ENCODE measurements at places on chromosomes 11 and 22.

DNA sequence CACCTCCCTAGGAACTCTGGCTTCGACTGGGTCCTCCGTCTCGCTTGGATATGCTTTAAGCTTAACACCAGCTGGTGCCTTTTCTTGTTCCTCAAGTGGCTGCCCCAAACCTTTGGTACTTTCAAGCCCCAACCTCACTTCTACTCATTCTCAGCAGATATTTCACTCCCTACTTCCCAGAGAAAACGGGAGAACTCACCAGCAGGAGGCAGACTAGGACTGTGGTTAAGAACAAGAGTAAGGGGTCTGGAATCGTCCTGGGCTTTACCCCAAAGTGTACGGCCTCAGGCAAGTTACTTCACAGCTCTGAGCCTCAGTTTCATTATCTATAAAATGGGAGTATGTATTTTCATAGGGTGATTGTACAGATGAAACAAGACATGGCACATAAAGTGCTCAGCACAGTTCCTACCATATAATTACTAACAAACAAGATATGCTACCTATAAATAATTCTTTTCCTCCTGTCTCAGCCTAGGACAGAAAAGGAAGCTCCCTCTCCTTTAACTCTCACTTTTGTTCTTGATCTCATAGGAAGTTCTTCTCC, 37.8 kb downstream of the PAMR1 start:
- DNase-seq, result no peak

DNA sequence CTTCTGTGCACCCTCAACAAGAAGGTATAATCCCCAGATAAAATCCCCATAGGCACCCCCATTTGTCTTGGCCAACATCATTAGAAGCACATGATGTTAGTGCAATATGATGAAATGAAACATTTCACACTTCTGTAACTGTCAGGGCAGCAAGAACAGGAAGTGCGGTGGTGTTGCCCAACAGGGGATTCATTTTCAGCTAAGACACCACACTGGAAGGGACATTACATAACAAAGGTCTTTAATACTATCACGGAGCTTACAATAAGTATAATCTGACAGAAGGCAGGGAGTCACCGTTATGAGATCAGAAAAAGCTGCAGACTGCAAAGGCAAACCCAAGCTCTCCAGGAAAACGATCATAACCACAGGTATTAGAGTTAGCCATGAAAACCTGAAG, 2.0 kb downstream of the OR52W1 start:
- no peak for DNase-seq

DNA sequence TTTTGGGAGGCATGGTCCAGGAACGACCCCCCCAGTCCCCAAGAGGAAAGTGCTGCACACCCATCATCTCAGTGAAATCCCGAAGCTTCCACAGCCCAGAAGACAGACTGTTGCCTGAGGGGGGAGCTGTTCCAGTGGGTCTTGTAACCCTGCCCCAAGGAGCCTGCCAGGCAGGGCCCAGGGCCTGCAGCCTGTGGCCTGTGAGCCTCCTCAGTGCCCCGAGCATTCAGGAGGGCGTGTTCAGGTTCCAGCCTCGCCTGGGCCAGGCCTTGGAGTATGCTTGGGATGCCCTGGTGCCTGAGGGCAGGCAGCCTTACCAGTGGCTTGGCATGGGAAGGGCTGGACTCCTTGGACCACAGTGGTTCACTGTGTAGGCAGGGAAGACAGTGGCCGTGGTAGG, 18.0 kb upstream of the CABP2 start:
- no peak for DNase-seq

DNA sequence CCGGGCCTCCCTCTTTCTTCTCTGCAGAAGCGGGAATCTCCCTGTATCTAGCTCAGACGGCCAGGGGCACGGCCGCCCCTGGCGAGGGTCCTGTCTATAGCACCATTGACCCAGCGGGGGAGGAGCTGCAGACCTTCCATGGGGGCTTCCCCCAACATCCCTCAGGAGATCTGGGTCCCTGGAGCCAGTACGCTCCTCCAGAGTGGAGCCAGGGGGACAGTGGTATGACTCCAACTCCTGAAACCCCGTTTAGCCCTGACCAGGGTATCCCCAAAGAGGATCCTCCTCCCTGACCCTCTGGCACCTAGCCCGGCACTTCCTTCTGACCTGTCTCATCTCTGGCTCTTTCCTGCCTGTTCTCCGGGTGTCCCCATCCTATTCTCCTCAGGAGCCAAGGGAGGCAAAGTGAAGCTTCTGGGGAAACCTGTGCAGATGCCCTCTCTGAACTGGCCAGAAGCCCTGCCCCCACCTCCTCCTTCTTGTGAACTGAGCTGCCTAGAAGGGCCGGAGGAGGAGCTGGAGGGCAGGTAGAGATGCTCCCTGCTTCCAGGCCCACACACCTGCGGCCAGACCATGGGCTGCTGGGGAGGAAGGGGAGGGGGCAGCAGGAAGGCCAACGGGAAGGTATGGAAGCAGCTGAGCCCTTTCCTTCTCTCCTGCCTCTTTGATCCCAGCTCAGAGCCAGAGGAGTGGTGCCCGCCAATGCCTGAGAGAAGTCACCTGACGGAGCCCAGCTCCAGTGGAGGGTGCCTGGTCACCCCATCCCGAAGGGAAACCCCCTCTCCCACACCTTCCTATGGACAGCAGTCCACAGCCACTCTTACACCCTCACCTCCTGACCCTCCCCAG, 12.9 kb downstream of the ROBO3 start:
- DNase-seq, result no peak

DNA sequence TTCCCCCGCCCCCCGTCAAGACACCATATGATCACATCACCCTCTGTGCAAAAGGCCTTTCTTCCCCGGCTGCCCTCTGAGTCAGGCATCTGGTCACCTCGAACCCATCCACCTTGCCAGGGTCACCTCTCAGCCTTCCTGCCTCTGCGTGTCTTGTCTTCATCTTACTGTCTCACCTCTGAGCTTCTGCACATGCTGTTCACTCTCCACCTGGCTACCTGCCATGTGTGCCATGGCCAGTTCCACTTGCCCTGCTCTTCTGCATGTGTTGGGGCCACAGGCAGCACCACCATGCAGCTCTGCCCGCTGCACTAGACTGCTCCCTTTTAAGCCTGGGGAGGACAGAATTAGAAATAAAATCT, 9.8 kb downstream of the ZNF74 start:
- no peak for DNase-seq

Measured in RCC 7860 (cell line).